GM23338 (cell line): ENCODE measurements at places on chromosomes 1 and 21.

DNA sequence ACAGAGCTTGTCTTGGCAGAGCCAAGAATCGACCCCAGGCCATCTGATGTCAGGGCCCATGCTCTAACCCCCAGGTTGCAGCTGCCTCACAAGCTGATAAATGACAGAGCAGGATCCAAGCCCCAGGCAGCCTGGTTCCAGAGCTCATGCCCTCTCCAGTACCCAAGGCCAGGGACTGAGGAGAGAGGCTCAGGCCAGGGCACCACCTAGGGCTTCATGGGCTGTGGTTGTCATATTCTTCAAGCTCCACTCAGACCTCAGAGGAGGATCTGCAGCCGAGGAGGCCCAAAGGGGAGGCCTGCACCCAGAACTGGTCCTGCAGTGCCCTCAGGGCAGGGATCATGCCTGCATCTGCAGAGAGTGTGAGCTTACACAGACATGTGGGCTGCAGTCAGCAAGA, 301.1 kb downstream of the MATN1 start:
- no peak for DNase-seq

DNA sequence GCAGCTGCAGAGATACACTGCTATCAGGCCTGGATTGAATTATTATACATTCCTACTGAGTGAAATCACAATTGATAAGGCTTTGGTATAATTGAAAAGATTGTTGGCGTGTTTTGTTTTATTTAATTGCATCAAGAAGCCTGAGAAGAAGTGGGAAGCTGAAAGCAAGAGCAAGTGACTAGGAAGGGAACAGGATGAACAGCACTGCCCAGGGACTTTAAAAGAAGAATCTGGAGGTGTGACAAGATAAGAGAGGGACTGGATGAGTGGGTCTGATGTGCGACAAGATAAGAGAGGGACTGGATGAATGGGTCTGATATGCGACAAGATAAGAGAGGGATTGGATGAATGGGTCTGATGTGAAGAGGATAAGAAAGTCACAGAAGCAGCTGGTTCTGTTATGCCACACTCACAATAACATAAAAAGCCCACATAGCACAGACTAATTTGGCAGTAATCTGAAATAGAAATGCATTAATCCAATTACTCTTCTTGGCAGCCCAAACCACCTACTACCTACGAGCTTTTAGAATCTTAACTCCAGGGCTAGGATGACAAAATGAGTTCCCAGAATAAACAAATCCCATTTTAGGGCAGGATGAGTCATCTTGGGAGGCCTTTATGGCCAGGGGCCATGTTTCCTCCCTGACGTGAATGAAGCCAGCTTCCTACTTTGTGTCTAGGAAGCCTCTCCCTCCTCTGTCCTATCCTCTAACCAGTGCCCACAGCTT, 129.7 kb downstream of the DUSP10 start:
- no peak for DNase-seq

- DNase-seq: no peak
These were observed 64.1 kb upstream of the TMEM51 start for GRCh38 chr1:15089258-15089992.

DNA sequence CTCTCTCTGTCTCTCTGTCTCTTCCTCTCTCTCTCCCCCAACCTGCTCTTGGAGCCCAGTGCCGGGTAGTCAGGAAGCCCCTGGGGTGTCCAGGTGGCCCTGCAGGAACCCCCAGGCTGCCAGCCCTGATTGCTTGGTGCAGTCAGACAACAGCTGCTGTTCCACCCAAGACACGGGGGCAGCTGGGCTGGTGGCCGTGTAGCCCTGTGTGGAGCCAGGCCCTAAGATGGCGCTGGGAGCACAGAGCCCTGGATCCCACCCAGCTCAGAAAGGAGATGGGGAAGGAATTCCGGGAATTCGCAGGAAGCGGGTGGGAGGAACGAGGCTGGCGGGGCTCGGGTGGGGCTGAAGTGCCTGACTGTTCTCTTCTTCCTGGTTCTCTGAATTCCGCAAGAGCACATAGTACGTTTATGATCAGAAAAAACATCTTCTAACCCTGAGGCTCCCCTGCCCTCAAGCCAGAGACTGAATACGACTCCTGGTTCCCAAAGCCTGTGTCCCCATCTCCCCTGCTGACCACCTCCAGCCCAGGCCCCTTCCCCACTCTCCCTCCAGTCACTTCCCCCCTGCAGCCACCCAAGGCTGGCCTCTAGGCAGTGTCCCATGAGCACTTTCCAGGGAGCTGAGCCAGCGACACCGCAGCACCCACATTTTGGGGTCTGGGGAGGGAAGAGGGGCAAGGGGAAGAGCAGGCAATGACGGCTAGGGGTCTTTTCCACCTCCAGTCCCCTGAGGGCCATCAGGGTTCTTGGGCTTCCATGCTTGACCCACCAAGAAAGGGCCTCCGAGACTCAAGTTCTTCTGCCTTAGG, 55.0 kb downstream of the WNT9A start:
- peak; percentile 68 for DNase-seq

DNA sequence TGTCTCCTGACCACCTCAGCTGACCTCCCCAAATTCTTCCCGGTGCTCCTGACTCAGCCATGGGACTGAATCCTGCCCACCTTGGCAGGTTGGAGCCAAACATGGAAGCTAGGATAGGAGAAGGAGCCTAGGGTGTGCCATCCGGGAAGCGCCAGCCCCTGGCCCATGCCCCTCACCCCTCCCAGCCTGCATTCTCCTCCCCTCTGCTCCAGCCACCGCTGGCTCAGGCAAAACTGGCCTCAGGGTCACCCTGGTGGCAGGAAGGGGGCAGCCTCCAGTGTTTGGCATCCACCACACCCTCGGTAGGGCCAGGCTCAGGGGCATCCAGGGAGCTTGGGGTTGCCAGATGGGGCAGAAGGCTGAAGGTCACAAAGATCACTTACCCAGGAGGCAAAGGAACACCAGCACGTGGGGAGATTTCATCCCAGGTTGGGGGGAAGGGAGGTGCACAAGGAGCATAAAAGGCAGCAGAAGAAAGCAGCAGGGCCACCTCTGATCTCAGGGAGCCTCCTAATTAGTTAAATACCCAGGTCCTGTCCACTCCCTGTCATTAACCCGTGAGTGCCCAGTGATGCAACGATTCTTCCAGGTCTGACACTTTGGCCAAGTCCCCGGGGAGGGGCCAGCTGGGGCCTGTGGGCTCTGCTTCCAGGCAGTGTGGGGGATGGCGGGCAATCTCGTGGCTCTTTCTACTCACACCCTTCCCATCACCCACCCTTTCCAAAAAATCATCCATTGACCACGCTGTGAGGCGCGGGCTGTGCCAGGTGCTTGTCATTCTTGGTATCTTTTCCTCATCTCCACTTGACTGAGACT, at the start of gene PLA2G2E:
Gene PLA2G2E, minus strand, starts transcription at position 481 of the 816 bp plus-strand sequence. Its CDS starts 58 bp downstream, at position 423.
- no peak for DNase-seq

GRCh38 chr1:200896531-200897196, 2.0 kb downstream of the INAVA start:
- DNase-seq: peak; percentile 16

GRCh38 chr21:43270800-43271301, 102.0 kb downstream of the CRYAA start:
- no peak for DNase-seq

DNA sequence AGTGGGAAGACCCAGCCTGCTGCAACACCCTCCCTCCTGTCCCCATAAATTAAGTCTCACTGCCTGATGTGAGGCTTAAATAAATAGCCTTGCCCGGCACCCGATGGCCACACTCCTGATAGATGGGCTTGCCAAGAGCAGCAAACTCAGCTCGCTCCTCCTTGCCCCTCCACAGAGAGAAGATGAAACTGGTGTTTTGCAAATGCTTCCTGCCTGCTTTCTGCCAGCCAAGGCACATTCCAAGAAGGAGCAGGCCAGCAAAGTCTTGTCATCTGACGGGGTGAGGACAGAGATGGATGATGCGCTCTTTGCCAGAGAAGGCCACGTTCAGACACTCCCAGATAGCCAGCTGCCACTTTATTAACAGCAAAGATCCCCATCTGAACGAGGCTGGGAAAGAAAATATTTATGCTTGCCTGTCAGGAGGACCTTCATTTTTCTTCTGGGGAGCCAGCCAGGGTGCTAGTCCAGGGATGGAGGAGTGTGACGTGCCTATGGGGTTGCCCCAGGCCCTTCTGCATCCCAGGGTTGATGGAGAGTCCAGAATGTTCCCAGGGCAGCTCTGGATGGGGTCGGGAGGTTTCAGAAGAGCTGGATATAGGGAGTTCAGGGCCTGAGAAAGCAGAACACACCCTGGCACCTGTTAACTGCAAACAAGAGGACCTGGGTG, 265.4 kb downstream of the FOXD2 start:
- no peak for DNase-seq

- DNase-seq: no peak
These were observed 98.4 kb upstream of the TNR start for GRCh38 chr1:175841738-175842187.

DNA sequence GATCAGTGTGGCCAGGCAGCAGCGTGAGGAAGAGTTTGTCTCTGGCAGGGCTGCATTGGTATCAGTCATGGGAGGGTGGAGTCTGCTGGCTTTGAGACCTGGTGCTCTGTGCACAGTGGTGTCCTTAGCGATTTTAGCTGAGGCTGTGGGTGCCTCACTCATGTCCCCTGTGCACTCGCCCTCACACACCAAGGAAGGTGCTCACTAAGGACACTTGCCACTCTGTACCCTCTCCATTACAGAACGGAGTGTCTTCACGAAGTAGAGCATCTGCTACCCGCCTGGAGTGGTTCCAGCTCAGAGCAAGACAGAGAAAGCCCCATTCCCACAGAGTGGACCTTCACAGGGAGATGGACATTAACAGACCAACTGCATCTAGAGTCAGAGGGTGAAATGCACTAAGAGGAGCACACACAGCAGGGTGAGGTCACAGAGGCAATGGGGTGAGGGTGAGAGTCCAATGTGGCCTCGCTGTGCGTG, 117.9 kb downstream of the MATN1 start:
- DNase-seq: no peak

DNA sequence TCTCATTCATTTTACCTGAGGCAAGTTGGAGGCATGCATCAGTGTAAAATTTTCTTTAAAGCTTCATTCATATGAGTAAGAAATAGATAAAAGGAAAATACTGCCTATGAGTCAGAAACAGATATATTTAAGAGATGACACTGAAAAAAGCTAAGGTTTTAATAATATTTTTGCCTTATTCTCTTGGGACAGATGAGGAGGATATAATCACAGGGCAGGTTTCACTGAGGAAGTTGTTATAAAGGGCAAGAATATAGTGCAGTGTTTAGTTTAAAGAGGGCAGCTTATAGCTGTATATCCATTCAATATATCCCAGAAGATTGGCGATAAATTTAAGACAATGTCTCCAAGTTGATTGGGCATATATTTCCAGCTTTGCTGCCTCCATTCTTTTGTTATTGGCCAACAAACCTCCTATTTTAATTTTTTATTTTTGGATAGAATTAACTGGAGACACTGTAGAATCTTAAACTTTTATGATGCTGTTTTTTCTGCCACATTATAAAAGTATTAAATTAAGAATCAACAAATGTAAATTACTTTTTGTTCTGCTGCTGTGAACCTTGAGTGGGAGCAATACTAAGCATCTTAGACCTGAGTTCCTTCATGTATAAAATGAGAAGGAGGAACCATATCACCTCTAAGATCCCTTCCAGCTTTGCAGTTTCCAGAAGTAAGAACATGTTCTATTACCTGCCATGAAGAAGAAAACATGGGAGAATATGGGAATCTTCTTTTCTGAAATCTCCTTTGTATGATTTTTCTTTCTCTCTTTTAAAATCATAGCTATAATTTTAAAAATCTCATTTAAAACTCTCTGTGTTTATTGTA, 171.6 kb downstream of the S1PR1 start:
- no peak for DNase-seq
